ENCODE measurements at places on chromosomes 3 and 15.

DNA sequence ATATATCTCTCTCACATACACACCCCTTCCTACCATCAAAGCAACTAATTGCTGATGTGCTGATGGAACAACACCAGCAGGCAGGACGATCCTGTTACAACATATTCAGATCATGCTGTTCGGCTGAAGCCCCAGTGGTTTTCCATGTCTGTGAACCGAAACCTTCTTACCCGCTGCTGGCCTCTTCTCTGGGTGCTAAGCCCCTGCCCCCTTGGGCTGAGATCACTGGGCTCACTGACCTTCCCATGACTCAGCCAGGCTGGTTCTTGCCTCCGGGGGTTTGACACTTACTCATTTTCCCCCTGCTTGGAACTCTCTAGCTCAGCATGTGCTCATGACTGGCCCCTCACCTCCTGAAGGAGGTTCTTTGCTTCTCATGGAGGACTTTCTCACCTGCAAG lies 122.0 kb upstream of the RGMA start:
- DNase-seq: no peak

- DNase-seq: no peak
Measured at GRCh38 chr15:51866751-51867150, 37.3 kb downstream of the TMOD3 start.

DNA sequence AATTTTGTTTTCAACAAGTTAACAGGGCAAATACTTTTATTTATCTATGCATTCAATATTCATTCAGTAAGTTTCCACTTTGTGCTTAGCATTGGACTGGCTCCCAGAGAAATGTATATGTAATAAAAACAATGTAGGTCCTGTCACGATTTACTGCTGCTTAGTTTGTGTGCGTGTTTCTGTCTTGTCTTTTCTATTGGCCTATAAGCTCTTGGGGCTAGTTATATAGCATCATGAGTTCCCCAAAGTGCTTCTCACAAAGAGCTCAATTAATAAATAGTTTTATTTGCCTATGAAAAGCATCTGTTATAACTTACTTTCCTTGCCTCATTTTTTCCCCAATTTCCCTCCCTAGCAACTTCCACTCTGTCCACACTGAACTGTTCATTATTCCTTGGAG lies 666.7 kb upstream of the NAALADL2 start:
- no peak for DNase-seq

DNA sequence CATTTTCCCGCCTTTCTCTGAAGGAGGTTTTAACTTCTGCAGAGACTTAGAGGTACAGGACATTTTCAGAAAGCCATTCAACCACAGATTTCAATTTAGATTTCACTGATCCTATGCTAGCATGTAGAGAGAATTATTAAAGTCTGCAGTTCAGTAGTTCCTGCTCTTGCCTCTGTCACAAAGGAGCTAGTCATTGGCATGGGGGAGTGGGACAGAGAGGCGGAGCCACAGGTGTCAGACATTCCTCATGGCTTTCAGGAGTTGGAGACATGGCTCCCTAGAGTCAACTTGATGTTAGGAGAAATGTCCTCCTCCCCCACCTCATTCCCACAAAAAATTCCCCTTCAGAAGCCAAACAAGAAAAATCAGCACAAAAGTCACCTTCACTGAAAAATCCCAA lies 66.0 kb upstream of the SIAH2 start:
- no peak for DNase-seq

- no peak for DNase-seq
Measured at GRCh38 chr3:170295586-170295985, 61.9 kb upstream of the SKIL start.

- no peak for DNase-seq
Measured at GRCh38 chr3:44992555-44993470, 16.8 kb downstream of the EXOSC7 start.

GRCh38 chr3:67048067-67048714 lies 50.1 kb downstream of the KBTBD8 start:
- DNase-seq: no peak

- no peak for DNase-seq
Measured at GRCh38 chr3:158347966-158348365, 223.0 kb upstream of the MLF1 start.

Measured in stimulated activated CD8-positive, alpha-beta memory T cell treated with anti-CD3 and anti-CD28 coated beads, Interleukin-15, amount 100 ng/mL, for 1 hour (primary cell).